NCI-H446 treated with DMSO at 0.1 percent for 48 hours (cell line): ENCODE measurements at places on chromosomes 2 and 18.

DNA sequence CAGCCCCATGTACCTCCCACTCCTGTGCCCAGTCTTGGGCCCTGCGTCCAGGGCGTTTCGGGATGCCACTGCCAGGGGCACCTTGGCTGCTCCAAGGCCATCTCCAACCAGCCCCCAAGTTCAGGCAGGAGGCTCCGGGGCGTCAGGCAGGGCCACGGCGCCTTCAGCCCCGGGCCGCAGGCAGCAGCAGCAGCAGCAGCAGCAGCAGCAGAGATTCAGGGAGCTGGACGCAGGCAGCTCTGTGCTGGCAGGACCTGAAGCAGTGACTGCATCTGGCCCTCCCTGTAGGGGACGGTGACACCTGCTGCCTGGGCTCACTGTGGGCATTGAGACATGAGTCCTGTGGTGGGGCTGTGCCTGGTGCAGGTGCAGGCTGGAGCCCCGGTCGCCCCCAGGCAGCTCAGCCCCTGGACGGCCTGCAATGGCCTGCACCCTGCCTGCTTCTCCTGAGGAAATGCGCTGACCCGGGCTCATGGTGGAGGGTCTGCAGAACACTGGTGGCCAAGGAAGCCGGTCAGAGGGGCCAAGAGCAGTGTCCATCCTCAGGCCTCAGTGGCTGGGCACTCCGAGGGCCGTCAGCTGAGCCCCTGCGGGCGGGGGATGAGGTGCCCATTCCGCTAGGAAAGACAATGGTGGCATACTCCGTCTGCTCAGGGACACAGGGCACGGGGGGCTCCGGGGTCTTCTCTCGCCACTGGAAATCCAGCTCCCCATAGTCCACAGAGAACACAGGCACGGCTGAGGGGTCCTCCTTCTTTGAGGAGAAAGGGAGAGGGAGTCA is 8.0 kb downstream of the PDCD1 start:
- no peak for DNase-seq

GRCh38 chr18:5197032-5197434 is at the start of gene AKAIN1:
AKAIN1 (minus strand) TSS chr18:5197257; CDS start chr18:5197053, 204 bp downstream.
- DNase-seq, result no peak

DNA sequence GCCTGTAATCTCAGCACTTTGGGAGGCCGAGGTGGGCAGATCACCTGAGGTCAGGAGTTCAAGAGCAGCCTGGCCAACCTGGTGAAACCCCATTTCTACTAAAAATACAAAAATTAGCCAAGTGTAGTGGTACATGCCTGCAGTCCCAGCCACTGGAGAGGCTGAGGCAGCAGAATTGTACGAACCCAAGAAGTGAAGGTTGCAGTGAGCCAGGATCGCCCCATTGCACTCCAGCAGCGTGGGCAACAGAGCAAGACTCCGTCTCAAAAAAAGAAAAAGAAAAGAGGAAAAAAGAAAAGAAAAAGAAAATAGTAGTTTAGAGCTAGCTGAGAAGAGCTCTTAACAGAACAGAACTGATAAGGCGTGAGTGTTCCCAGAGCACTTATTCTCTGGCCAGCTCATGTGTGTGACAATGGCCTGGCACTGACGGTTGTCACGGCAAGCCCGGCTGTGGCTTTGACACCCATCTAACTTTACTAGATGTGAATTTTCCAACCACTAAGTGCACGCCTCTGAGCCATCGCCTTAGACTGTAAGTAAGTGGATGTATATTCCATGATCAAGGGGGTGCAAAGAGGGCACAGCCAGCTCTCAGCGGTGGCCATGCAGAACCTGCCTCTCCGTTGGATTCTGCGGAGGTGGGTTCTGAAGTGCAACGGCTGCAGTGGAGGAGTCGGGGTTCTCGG is 80.0 kb downstream of the ZNF516 start:
- DNase-seq, result no peak

GRCh38 chr2:131029812-131030211 is 63.4 kb downstream of the FAM168B start:
- no peak for DNase-seq

GRCh38 chr18:42614619-42615293 is 500.7 kb downstream of the RIT2 start:
- peak; percentile 48 for DNase-seq

DNA sequence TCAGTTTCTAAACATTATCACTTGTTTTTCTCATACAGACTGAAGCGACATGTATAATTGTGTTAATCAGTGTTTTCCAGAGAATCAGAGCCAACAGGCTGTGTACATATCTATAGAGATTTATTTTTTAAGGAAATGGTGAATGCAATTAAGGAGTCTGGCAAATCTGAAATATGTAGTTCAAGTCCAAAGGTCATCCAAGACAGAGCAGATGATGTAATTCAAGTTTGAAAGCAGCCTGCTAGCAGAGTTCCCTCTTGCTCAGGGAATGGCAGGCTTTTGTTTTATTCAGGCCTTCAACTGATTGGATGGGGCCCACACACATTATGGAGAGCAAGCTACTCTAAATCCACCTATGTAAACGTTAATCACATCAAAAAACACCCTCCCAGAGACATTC is 282.6 kb downstream of the CBLN2 start:
- no peak for DNase-seq

DNA sequence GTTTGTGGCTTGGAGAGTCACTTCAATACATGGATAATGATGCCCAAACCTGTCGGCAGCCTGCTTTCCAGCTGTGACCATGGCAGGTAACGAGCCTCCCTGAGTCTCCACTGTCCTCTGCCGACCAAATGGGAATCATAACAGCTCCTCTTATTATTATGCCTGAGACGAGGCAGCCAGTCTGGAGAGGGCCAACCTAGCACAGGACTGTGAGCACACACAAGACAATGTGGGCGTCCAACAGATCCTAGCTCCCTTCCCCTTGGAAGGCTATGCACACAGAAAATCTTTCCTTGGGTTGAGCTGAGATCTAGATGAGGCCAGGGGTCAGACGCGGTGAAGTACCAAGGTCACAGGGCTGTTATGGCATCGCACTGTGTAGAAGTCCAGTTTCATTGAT is 890 bp upstream of the SLC4A3 start:
- DNase-seq, result no peak
